ENCODE measurements at places on chromosomes 7 and 10.

GRCh38 chr10:31774928-31775650, 153.5 kb downstream of the ARHGAP12 start:
- no peak for DNase-seq

DNA sequence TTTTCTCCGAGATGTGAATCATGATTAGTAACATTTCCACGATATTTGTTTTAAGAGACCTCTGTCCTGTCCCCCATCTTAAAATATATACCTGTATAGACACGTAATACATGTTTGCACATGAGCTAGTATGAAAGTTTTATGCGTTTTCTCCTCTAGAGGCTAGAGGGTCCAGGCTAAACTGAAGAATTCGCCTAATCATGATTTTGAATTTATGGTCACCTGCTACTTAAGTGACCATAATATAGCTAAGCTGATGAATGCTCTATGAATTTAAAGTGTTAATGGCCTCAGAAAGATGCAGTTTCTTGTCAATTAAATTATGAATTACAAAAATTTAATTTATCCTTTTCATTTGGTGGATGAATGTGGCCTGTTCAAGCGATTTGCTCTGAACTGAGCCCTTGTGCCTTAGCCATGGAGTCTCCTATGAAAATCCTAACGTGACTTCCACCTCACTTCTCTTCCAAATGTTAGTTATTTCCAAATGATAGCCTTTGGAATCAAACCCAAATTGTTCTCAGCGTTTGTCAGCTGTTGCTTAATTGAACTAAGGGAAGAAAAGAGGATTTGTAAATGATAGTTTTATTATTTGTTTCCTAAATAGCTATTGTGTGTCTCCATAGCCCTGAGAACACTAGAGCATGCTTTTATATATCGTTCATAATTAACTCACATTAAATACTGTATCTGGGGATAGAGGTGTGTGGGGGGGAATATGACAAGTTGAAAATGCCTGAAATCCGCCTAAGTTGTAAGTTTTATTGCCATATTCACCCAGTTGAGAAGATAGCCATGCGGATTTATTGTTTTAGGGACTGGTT, 2.3 kb downstream of the CELF2 start:
- no peak for DNase-seq

- DNase-seq: no peak
These were observed 196.2 kb downstream of the BAMBI start for GRCh38 chr10:28873540-28873939.

GRCh38 chr7:43530553-43531410, 52.1 kb upstream of the STK17A start:
- DNase-seq: no peak

DNA sequence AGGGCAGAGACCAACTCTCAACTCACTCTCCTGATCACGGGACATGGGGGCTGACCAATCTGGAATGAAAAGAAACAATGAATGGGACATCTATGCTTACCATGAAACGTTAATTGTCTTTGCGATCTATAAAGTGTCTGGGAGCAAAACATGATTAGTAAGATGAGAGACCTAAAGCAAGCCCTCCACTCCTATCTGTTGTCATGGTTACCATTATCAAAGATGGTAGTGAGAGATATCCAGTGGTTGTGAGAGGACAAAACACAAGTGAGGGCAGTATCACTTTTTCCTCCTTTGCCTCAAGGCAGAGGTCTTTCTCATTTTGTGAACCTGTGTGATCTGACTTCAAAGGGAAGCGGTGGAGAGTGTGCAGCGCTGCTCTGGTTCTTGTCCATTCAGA, 130.1 kb downstream of the LSM5 start:
- DNase-seq: no peak
